ENCODE measurements at places on chromosomes 1 and 21.
A peak's percentile ranks its signal among the peaks of the same experiment; 100 is the strongest.

DNA sequence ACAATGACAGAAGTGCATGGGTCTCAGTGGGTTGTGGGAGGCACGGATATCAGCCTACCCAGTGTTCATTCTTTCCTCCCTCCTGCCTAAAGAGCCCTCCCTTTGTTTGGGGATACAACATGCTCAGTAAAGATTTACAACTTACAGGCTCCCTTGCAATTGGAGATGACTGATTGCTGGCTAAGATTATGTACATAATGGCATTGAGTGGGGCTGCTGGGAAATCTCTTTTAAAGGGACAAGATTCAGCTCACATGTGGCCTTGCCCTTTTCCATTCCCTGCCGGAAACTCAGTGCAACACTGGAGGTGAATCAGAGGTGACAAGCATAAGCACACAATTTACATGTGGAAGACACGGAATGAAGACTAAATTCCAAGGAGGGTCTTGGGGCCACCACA, 83.7 kb upstream of the CHRM3 start:
- DNase-seq = no peak

DNA sequence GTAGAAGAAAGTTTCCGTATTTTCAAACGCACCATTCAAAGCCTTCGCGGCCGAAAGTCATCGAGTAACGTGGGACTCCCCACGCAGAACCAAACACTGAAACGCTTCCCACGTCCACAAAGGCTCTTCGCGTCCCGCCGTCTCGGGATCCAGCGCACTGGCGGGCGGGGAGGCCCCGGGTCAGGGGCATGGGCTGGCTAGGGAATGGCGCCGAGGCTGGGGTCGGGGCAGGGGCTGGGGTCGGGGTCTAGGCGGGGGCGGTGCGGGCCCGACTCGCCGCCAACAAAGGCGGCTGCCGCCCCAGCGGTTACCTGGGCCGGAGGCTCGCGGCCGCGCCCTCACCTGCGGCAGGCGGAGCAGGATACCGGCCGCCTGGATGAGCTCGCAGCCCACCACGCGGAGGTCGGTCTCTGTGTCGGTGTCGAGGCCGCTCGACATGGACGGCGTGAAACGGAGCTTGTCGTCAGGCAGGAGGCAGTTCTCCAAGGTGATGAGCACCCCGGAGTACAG, 403 bp downstream of the CCNL2 start:
- DNase-seq = no peak

DNA sequence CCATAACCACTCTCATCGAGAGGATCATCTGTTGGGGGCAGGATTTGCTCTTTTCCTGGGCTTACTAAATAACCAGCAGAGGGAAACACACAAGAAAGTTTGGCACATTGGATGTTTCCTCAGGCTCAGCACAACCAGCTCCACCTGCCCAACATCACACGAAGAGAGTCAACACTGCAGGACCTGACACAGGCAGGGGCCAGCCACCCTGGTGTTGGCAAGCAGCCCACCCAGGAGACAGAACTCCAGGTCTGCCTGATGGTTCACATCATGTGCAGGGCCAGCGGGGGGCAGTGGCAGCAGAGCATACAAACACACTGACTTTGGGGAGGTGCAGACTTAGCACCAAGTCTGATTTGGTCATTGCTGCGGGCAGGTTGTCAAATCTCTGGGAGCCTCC, 182.3 kb upstream of the GALNT2 start:
- DNase-seq = no peak

DNA sequence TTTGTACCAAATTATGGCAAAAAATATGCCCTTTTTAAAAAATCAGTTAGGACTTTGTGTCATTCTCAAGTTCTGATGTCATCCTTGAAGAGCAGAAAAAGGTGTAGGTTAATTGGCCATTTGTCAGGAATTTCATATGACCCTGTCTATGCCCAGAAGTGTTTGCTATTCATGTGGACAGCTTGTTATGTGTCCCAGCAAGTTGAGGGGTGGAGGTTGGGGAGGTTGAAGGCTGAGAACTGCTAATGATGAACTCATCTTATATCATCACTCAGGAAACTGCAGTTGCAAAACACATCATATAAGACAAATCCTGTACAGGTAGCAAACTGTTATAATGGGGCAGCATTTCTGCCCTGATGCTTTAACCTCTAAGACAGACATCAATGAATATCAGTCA, 106.5 kb downstream of the PHTF1 start:
- DNase-seq = peak; percentile 82

- no peak for DNase-seq
These were observed 20.0 kb upstream of the PIGV start for GRCh38 chr1:26767714-26768113.

- peak; percentile 86 for DNase-seq
These were observed 21.0 kb downstream of the S100A10 start for GRCh38 chr1:151972542-151973248.

- DNase-seq = no peak
These were observed 15.2 kb downstream of the GALNT2 start for GRCh38 chr1:230082211-230082610.

- DNase-seq = no peak
These were observed 38.2 kb downstream of the KCNAB2 start for GRCh38 chr1:6083801-6084446.

GRCh38 chr1:194055536-194055935, 869.1 kb upstream of the B3GALT2 start:
- DNase-seq = no peak

DNA sequence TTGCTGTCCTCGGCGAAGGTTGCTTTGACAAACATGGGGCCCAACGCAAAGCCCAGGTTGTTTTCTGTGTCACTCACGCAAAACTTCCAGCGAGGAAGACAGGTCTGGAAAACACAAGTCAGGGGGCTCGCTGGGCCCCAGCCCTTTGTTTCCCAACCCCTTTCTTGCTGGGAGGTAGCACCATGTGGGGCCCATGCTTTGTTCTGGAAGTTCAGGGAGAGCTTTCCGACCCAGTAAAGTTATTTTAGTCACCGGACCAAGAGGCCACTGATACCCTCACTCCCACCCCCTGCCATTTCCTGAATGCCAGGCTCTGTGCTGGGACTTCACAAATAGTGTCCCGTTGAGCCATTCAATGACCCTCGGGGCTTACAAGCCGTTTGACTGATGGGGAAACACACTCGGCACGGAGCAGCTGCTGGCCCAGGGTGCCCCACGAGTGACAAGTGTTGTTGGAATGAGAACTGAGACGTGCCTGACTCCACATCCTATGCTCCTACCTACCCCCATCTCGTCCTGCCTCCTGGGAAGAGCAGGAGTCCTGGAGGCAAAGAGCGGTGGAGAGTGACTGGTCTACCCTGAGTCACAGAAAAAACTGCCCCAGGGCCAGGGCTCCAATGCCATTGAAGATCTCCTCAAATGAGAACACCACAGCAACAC, 52.0 kb downstream of the ECE1 start:
- peak; percentile 46 for DNase-seq

- DNase-seq = peak; percentile 65
These were observed 2.2 kb upstream of the RUNX3 start for GRCh38 chr1:24932284-24932683.

DNA sequence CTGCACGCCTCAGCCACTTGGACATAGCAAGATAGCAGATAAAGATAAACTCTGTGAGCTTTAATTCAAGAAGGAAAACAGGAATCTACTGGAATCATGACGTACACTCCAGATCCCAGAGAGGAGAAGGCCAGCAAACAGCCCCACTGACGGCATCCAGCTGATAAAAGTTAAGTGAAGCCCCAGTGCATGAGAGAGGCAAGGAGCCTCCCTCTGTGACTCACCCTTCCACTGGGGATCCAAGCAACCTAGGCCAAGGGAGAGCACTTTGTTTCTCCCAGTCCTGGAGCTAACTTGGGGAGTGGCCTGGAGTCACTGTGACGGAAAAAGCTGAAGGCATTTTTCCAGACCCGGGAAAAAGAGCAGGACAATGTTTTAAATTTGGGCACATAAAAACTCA, 270.0 kb downstream of the AKT3 start:
- no peak for DNase-seq

- no peak for DNase-seq
These were observed 120.2 kb downstream of the ZC3H11B start for GRCh38 chr1:219492717-219493116.

DNA sequence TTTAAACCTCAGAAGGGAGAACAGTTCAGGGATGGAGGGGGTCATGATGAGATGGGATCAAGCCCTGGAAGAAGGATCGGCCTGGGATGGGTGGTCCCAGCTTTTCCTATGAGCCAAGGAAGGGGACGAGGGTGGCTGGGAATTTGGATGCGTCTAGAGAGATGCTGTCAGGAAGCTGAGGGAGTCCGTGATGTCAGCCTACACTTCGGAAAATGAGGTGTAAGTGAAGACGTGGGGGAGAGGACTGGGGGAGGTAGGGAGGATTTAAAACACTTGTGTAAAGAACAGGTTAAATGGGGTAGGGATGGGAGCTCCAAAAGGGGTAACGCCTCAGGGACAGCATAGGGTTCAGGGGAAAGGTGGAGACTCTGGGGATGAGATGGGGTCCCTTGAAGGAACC, 27.5 kb downstream of the DLGAP3 start:
- DNase-seq = no peak

DNA sequence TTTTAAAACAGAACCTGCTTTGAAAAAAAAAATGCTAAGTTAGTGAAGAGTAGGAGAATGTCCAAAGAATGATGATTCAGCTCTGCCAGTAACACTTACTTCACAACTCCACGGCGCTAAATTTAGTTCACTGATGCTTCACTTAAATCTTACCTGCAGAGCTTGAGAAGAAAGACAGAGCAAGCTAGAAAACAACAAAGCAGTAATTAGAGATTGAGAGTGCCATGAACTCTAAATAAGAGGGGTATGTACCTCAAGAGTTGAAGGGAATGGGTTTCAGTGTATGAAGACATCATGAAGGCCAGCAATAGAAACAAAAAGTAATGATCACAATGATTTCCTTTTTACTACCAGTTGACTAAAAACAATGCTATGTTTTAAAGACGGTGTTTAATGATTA, 32.8 kb downstream of the EPRS1 start:
- no peak for DNase-seq

GRCh38 chr21:45987121-45987711, 5.6 kb downstream of the COL6A1 start:
- DNase-seq = no peak

DNA sequence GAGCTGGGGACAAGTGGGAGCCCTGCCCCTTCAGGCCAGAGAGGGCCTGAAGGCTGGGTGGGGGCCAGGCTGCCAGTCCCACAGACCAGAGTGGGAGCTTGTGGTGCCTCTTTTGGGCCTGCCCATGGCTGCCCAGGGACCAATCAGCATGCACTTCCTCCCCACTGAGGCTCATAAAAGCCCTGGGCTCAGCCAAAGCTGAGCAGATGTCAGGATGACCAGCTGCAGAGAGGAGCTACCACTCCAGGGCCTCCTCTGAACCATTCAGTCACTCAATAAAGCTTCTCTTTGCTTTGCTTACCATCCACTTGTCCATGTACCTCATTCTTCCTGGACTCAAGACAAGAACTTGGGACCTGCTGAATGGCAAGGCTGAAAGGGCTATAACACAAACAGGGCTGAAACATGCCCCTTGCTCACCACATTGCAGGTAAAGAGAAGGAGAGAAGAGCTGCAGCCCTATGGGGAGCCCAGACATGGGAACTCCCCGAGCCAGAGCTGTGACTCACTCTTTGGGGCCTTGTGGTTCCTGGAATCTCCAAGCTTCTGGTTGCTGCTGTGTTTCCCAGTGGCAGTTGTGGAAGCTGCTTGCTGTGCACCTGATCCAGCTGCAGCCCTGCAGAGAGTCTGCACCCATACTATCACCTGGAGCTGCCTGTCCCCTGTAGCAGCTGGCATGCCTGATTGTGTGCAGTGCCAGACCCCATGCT, 82.0 kb downstream of the OLFML3 start:
- no peak for DNase-seq

GRCh38 chr1:84122780-84123382, 21.2 kb upstream of the PRKACB start:
- peak; percentile 26 for DNase-seq

DNA sequence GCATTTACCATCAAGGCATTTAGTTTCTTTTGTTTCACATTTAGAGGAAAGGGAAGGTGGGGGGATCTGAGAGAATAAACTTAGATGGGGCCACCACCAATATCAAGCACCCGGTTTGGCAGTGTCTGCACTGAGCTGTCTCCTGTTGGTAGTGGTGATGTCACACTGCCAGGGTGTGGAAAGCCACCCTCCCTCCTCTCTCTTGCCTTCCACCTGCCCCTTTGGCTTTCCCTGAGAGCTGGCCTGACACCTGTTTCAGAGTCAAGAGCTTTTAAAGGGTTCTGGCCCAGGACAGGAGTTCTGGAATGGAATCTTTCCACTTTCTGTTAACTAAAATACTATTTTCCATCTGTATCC, 13.4 kb downstream of the ATF3 start:
- DNase-seq = no peak

DNA sequence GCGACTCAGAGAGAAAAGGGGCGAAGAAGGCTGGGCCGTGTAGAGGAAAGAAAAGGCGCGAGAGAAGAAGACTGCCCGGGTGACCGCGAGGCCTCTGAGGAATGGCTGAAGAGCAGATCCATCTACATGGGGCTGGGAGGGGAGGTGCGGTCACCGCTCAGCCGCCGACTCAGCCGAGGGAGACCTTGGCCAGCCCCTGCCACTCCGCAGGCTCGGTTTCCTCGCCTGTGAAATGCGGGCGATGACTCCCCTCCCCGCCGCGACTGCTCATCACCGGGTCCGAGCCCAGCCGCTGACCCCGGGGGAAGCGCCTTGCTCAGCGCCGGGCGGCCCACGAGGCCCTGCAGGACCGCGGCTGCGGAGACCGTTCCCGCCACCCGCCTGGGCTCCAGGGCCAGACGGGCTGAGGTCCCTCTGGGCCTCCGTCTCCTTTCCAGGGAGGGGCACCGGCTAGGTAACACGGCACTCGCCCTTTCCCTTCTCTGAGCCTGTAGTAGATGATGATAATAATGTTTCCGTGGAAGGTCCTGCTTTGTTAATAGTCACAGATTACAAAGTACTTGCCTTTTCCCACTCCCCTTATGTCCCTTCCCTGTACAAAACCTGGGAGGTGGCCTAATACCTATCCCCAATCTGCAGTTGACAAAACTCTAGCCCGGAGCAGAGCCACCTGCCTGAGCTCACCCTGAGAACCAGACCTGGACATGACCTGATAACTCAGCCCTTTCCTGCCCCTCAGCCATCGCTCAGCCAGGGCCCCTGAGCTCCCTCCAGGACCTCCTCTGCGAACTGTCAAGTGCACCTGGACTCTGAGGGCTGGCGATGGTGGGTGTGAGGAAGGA, 1.6 kb upstream of the BSND start:
- DNase-seq = no peak

DNA sequence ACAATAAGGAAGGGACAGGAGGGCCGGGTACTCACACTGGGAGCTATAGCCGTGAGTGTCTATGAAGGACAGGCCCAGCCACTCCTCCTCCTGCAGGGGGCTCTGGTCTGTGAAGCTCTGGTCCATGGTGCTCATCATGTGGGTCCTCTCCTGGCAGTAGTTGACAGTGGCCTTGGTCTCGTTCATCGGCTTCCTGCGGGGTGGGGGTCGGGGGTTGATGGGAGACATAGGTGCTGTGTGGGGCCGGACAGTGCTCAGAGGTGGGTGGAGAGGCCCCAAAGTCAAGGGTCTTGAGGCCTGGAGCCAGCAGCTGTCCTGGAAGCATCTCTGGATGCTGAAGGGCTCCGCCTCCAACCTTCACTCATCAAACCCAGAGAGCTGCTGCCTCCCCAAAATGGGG, 260.4 kb downstream of the PTPRU start:
- no peak for DNase-seq

All from RWPE1 (cell line).